ENCODE measurements at places on chromosomes 6 and 20.

GRCh38 chr20:34754611-34755010 lies 50.5 kb downstream of the TP53INP2 start:
- no peak overlapping the region for H3K4me3 ChIP-seq
- peaks cover 71% of the 10 kb centered on the region for H3K36me3 ChIP-seq
- H3K4me1 ChIP-seq: no peaks in the 10 kb centered on the region
- no peak for DNase-seq

DNA sequence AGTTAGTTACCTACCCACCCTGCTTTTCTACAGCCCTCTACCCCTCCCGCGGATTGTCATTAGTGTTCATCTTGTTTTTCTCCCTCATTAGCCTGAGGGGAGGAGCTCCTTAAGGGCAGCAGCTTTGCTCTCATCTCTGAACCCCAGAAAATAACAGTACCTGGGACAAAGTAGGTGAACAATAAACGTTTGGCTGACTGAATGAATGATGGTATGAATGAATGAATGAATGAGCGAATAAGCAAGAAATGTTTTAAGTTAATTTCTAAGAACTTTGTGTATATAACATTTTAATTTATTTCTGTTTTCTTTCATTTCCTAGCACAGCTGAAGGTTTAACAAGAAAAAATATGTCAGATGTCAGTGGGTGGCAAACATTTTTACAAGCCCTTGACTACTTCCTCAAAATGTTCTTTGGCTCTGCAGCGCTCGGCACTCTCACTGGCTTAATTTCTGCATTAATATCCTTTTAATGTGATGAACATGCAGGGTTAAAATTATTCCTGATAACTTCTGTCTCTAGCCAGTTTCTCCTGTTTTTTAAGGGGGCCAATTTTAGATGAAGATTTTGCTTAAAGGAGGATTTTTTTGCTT lies 50.1 kb downstream of the SLC9A8 start:
- no peaks in the 10 kb centered on the region for H3K4me1 ChIP-seq
- no peaks in the 10 kb centered on the region for H3K27me3 ChIP-seq
- no peak overlapping the region for H3K27ac ChIP-seq
- peaks cover 19% of the 10 kb centered on the region for H3K36me3 ChIP-seq
- no peak overlapping the region for H3K4me3 ChIP-seq

GRCh38 chr6:108113557-108114519 lies 39.3 kb upstream of the OSTM1 start:
- no peak for DNase-seq
- no peak overlapping the region for H3K27ac ChIP-seq
- H3K4me3 ChIP-seq: peak overlapping the region; percentile 30
- H3K27me3 ChIP-seq: peaks cover 23% of the 10 kb centered on the region

- no peaks in the 10 kb centered on the region for H3K4me1 ChIP-seq
- DNase-seq: peak; percentile 80
- no peak overlapping the region for H3K27ac ChIP-seq
- no peak overlapping the region for H3K4me3 ChIP-seq
- H3K36me3 ChIP-seq: peaks cover 18% of the 10 kb centered on the region
Observed at GRCh38 chr6:33768644-33769120, 20.2 kb downstream of the LEMD2 start.

DNA sequence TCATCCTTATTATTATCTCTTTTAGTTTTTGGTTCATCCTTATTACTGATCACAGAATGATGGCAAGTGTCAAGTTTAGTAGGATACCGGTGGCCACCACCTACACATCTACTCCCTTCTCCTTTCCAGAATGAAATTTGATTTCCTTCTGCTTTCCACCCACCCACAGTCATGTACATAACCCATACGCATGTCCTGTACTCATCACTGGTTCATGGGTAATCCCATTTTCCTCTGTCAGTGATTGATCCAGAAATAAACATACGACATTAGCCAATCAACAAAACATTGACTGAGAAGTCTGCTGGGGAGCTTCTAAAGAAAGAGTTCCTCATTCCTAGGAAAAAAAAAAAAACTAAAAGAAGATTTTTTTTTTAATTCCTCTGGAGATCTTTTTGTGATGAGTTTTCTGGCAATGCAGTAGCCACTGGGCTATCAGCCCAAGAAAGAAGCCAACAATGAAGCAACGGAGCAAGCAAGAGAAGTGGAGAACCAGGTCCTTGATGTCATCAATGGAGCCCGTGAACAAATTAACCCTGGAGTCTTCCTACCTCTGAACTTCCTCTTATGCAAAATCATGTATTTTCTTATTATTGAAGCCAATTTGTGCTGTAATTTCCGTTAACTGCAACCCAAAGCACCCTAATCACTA lies 127.8 kb downstream of the TASP1 start:
- no peak overlapping the region for H3K27ac ChIP-seq
- no peak overlapping the region for H3K4me3 ChIP-seq
- H3K36me3 ChIP-seq: no peaks in the 10 kb centered on the region
- H3K27me3 ChIP-seq: no peaks in the 10 kb centered on the region
- DNase-seq: no peak

DNA sequence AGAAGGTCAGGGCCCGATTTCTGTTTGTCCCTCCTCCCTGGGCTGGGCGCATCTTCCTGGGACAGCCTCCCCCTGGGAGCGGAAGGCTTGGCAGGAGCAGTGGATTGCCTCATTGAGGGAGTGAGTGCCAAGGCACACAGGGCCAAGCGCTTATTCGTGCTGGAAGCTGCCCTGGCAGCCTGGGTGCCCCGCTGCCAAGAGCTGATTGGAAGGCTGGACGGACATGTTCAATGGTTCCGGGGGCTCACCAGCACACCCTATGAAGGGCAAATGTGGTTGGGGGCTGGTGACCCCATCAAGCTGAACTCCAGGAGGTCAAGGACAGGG lies 10.3 kb upstream of the ZNF831 start:
- no peaks in the 10 kb centered on the region for H3K27me3 ChIP-seq
- no peaks in the 10 kb centered on the region for H3K4me1 ChIP-seq
- DNase-seq: no peak
- no peak overlapping the region for H3K27ac ChIP-seq
